Caudate nucleus (tissue), 63 donors: ENCODE measurements at places on chromosomes 13 and 19.

DNA sequence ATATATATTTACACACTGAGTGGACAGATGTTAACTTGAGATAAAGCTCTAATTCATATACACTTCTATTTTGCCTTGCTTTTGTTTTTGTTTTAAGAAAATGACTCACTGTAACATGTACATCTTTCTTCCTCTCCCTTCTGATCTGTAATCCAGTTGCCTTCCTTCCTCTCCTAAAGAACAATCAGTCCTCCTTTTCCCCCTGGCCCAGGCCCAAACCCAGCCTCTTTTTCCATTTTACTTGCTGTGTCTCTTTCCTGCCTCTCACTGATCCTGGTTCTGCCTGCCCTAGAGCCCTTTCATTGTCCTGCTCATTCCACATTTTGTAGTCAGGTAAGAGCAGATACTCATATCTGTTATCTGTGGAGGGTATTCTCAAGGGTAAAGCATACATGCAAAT lies 50.8 kb downstream of the ZAR1L start:
- DNase-seq = no peak

DNA sequence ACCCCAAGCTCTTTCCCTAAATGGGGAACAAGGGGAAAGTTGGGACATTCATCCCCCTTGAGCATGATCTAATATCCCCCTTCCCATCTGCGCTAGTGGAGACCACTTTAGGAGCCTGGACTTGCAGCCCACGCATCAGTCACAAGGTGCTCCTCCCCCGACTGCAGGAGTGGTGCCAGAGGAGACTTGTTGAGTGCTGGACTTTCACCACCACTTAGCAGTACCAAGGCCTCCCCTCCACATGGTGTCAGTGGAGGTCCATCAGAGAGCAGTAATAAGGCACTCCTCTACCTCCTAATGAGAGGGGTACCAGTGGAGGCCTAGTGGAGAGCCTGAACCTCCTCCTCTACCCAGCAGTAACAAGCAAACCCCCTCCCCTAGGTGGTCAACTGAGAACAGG lies 22.5 kb downstream of the CAB39L start:
- no peak for DNase-seq

DNA sequence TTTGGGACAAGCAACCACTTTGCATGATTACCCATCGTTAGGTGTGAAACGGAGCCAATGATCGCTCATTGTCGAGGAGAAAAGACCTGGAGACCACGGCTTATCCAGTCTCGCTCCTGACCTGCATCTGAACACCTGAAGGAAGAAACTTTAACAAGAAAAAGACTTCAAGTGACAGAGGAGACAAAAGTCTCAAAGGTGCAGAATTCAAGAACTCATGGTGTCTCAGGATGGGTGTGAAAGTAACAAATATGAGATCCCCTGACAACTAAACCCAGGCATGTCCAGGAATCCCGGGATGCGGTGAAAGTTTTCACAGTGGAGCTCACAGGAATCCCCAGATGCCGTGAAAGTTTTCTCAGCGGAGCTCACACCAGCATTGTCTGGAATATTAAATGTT lies 6.3 kb upstream of the ATP11A start:
- DNase-seq = no peak

- no peak for DNase-seq
Measured at GRCh38 chr19:14731200-14731599, 41.4 kb downstream of the ZNF333 start.

DNA sequence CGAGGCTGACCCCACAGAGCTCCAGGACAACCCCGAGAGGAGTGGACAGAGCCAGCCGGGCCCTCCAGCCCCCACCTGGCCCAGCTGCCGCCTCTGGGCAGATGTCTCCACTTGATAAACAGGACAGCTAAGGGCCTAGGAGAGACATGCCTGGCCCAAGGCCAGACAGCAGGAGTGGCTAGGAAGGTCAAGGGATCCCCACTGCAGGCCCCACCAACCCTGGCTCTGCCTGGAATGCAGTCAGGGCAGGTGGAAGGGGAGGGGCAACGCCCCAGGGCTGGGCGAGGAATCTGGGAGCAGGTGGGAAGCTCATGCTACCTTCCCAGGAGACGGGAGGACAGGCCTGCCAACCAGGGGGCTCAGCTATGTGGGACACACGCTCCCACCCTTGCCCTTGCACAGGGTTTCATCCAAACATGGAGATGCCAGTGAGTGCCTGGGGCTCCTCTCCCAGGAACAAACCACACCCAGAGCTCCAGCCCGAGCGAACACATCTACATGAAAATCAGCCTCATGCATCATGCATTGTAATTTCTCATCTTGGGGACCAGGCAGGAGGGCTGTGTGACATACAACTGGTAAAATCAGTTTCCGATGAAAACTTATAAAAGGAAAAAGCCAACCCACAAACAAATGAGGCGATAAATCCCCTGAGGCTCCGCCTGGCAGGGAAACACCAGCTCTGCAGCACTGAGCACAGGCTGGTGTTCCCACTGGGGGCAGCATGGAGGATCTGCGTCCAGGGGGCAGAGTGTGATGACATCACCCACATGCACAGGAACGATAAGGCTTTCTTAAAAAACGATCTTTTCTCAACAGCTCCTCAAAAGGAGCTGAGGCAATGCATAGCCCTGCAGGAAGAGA lies 25.0 kb downstream of the SH3GL1 start:
- no peak for DNase-seq

GRCh38 chr13:110557610-110558305 lies 3.8 kb downstream of the RAB20 start:
- DNase-seq = no peak

- no peak for DNase-seq
Measured at GRCh38 chr13:33125821-33126570, 109.8 kb downstream of the KL start.

DNA sequence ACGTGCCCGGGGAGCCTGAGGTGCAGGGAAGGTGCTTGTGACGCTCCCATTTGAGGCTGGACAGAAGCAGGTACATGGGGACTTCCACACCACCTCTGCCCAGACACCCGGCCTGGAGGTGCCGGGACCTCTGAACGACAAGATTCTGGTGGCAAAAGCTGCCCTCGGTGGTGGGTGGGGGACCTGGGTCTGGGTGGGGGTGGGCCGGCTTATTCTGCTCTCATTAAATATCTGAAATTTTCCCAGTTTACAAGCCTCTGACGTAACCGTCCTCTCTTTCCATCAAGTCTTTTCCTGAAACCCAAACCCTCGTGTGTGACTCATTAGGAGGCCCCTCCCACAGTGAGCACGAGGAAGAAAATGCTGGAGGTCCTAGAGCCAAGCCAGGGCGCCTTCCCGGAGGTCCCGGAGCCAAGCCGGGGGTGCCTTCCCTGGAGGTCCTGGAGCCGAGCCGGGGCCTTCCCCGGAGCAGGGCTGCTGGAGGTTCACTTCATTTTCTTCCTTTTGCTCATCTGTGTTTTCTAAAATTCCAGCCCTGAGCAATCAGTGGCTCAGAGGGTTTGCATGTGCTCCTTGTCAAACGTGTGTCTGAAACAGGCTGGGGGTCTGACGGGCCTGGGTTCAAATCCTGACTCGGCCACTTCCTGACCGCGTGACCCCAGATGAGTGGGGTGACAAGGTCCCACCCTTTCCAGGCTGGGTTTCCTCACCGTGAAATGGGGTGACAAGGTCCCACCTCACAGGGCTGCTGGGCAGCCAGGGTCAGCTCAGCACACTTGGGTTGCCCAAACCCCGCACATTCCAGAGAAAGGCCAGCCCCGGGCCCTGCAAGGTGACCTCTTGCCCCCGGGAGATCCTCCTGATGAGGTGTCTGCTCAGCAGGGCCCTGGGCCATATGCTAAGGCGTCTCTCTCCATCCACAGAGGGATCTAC lies 10.0 kb downstream of the CFD start:
- no peak for DNase-seq

- no peak for DNase-seq
Measured at GRCh38 chr19:11025997-11026396, 63.3 kb upstream of the LDLR start.

GRCh38 chr13:108360139-108360538 lies 90.6 kb downstream of the TNFSF13B start:
- no peak for DNase-seq

DNA sequence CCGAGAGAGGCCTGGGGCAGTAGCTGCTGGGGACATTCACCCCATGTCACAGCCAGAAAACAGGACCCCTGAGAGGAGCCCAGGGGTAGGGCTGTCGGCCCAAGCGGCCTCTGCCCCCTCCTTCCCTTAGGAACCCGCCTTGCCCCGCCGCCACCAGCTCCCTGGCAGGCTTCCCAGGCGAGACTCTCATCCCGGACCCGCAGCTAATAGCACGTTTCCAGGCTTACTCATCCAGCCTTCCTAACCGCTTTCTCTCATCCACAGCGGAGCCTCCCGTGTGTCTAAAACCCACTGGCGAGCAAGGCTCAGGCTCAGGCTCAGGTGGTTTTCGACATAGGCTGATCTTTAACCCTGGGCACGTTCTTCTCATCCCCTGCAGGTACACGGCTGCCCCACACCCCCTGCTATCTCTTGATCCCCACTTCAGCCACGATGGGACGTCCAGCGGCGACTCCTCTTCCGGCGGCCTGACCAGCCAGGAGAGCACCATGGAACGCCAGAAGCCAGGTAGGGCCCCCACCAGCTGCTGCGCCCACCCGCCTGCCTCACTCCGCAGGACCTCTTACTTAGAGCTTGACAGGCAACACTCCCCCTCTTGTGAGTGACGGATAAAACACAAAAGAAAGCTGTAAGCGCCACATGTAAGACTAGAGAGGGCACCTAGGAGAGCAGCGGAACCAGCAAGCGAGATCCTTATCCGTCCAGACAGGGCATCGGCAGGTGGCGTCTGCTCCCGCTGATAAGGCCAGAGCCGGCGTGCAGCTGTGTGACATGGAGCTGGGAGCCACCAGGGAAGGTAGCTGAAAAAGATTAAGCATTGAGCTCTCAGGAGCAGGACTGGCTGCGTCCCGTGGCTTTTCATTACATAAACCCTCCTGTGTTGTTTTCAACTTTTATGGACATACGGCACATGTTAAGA lies 71.3 kb downstream of the DPF1 start:
- no peak for DNase-seq

- DNase-seq = peak; percentile 12
Measured at GRCh38 chr13:25214491-25215252, 42.6 kb upstream of the AMER2 start.

DNA sequence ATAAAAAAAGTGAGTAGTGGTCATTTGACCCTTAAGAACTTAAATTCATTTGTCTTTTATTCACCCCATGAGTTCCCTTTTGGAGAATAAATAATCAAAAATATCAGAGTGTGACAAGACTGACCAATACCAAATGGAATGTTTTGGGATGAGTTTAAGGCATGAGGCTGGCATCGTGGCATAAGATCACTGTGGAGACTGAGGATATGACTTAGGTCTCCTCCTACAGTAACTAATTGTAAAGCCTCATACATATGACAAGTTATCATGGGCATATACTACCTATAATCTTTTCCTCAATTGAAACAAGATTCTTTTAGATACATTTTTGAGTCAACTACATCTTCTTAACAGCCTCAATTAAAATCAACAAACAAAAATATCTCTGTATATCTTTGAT lies 782.0 kb downstream of the SLITRK1 start:
- no peak for DNase-seq

DNA sequence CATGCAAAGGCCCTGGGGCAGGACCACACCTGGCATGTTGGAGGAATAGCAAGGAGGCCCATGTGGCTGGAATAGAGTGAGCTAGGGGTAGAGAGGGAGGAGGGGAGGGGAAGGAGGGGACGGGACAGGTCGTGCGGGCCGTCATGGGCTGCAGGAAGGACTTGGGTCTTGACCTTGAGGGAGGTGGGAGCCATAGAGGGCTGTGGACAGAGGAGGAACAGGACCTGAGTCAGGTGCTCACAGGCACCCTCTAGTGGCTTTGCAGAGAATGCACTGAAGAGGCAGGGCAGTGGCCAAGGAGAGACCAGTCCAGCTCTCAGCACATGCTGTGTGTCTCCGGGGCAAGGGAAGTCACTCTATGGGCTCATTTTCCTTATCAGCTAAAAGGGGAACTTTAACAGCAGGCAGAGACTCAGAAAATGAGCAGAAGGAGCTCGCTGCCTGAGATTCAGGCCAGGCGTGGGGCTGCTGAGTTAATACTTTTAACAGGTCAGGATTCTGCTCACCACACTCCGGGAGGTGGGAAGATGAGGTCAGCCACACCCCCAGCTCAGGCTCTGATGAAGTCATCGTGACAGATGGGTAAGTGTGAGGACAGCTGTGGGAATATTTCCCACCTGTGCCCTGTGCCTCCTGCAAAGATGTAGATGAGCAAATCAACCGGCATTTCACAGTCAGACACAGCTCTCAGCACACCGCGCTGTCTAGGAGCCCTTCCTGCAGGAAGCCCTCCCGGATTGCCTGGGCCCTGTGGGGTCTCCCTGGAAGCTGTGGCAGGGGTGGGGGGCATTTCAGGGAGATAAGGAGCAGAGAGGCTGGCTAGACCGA lies 6.0 kb upstream of the TNFAIP8L1 start:
- DNase-seq = no peak

DNA sequence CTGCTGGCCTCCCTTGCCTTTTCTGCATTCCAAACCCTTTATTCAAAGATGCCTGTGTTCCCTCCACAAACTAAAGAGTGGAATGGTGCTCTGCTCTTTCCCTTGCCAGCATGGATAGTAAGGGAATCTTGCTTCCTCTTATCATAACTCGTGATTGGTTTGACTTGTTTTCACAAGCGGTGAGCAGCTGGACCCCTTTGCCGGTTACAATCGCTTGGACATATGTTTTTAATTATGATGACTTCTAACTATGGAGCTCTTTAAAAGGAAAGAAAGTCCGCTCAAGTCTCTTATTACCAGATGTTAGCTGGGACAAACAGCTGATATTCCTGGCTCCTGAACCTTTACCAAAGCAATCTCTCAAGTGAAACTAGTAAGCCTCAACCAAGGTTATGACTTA lies 1094.7 kb downstream of the UQCRFS1 start:
- DNase-seq = no peak

DNA sequence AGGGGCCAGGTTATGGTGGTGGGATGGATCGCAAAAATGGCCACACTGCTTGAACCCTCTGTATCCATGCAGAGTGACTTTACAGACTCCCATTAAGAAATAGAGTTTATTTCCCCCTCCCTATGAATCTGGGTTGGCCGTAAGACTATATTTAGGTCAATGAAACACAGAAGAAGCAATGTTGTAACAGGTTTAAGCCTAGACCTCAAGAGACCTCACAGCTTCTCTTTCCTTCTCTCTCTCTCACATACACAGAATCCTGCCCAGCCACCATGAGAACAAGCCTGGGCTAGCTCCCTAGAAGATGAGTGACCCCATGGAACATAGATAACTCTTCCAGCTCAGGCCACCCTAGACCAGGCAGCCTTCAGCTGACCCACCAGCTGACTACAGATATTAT lies 21.0 kb upstream of the FBL start:
- no peak for DNase-seq

DNA sequence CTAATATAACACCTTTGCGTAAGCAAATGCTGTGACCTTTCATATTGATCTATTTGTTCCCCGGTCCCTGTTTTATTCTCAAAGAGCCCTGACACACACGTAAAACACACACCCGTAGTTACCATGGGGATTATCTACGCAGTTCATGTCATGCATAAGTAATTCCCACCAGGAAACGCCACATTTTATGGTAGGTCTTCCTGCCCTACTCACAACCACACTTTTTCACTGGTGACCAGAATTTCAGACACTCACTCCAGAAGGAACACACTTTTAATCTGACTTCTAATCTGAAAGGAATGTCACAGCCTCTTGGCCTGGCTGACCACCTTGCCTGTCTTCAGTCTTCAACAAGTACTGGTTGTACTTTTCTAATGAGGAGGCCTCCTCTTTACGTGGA lies 46.8 kb downstream of the SLC7A1 start:
- DNase-seq = no peak
